Activated naive CD4-positive, alpha-beta T cell treated with anti-CD3 and anti-CD28 coated beads for 36 hours (primary cell): ENCODE measurements at places on chromosomes 4 and X.

DNA sequence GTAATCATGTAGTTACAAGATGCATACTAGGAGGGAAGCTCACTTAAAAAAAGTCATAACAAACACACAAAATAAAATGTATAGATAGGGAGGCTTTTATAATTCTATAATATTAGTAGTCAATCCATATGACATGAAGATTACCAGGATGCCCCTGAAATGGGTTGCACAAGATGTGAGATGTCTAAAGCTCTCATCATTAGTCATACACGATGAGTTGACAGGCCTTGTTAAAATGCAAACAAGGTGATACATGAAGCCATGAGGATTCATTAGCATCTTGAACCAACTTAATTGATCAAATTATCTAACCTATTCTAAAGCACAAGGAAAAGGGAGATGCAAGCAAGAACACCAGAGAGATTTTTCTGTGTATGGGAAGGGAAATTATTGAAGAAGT lies 470.2 kb downstream of the IQCM start:
- DNase-seq: no peak

GRCh38 chr4:45453258-45453853 lies 670.5 kb downstream of the GABRG1 start:
- no peak for DNase-seq

GRCh38 chr4:101787701-101788316 lies 2.7 kb upstream of the BANK1 start:
- no peak for DNase-seq

DNA sequence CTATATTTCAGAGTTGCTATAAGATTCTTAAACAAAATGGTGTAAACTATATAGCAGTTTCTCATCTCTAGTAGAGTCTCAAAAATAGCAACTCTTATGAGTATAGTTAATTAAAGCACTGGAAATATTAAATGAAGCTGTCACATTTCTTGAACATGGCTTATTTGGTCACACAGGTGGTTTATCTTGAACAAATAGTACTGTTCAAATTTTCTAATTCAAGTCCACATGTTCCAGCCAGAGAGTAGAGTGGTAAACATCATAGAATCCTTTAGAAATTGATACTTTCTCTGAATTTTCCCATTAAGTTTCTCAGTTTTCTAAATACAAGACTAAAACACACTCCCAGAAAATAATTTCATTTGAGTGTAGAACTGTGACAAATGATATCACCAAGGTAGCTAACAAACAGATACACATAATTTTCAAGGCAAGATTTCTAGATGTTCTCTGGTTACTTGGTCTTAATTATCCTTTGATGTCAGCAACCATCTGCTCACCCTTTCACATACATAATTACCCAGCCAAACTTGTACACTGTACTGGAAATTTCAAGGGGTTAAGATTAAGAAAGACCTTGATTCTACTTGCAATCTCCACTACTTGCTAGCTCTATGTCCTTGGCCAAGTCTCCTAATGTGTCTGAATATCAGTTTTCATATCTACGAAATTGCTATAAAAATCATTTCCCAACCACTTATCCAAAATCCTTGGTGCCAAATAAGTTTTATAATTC lies 24.3 kb upstream of the PAK3 start:
- no peak for DNase-seq

GRCh38 chrX:130725519-130725918 lies 177.5 kb downstream of the ENOX2 start:
- DNase-seq: no peak

GRCh38 chr4:102335616-102336015 lies 9.7 kb downstream of the SLC39A8 start:
- no peak for DNase-seq

GRCh38 chrX:48976086-48976485 lies 4.4 kb upstream of the KCND1 start:
- DNase-seq: no peak

- no peak for DNase-seq
Observed at GRCh38 chr4:6277139-6277802, 7.6 kb downstream of the WFS1 start.

DNA sequence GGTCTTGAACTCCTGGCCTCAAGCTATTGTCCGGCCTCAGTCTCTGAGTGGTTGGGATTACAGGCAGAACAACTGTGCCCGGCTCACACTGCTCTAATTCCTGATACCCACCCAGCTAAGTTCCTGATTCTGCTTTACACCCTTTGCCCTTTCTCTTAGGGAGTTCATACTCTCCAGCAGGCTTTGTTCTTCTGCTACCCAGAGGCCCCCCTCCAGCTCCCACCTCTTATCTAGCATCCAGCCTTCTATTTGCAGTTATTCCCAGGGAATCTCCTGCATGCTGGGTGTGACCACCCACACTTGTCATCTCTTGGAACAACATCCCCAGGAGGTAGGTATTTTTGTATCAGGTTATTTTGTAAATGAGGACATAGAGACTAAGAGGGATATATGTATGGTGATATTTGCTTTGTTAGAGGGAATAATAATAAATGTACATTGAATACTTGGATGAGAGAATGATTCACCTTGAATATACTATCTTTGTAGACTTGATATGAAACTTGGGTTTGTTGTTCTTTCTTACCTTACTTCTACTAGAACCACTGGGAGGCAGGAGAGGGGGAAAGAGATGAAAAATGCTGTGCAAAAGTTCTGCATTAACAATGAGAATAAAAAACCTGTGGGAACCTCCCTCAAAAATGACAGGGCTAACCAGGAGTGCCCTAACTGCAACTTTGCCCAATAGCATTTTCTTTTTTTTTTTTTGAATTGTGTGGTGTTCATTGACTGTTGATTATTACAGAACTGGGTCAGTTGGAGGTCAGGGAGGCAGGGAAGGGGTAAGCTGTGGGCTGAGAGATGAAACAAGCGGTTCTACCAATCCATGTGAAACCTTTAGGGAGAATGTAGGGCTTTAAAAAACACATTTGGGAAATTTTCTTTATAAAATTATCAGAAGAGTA lies 157.4 kb downstream of the SPRY1 start:
- DNase-seq: no peak

GRCh38 chr4:76206222-76206942 lies 7.2 kb downstream of the SCARB2 start:
- DNase-seq: no peak

DNA sequence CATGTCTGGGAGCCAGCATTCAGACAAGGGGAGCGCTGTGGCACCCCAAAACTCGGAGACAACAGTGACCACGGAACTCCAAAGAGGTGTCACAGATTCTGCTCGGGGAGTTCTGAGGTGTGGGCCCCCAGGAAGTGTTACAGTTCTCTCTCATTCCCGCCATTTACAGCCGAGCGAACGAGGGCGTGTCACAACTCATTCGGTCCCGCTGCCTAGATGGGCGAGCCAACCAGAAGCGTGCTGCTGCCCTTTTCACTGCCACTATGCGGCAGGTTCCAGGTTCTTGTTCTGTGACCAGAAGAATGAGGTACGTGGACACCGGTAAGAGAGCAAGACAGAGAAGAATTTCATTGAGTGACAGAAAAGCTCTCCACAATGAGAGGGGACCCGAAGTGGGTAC lies 1370.6 kb upstream of the AGA start:
- DNase-seq: no peak

GRCh38 chr4:88737307-88737941 lies 39.8 kb upstream of the NAP1L5 start:
- peak; percentile 70 for DNase-seq

GRCh38 chr4:109432696-109433095 lies 919 bp upstream of the SEC24B start:
- peak; percentile 29 for DNase-seq

DNA sequence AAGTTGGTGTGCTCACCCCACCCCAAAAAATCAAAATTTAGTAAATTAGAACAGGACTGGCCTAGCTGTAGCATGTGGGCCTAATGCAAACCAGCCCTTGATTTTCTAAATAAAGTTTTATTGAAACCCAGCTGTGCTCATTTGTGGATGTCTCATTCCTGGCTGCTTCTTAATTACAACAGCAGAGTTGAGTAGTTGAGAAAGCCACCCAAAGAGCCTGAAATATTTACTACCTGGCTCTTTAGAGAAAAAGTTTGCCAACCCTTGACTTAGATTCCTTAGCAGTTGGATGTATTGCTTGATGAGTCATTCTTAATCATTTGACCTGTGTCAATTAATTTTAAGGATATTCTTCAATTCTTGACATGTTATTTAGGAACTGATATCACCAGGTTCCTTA lies 168.3 kb upstream of the PUDP start:
- DNase-seq: no peak

DNA sequence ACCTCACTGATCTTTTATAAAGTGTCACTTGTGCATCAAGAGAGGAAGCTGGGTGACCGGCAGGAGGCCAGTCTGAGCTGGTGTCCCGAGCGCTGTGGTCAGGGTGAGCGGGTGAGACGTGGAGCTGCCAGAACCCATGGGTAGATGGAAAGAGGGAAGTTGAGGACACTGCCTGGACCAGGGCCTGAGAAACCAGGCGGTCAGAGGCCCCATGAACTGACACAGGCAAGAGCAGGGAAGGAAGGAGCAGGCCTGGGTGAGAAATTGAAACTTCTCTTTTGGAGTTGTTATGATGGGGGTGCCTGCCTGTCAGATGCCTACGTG lies 192.6 kb downstream of the AFAP1 start:
- no peak for DNase-seq

GRCh38 chr4:183333202-183333601 lies 11.0 kb upstream of the CLDN24 start:
- DNase-seq: no peak

- DNase-seq: no peak
Observed at GRCh38 chrX:97797076-97797475, 913.4 kb downstream of the RPA4 start.

DNA sequence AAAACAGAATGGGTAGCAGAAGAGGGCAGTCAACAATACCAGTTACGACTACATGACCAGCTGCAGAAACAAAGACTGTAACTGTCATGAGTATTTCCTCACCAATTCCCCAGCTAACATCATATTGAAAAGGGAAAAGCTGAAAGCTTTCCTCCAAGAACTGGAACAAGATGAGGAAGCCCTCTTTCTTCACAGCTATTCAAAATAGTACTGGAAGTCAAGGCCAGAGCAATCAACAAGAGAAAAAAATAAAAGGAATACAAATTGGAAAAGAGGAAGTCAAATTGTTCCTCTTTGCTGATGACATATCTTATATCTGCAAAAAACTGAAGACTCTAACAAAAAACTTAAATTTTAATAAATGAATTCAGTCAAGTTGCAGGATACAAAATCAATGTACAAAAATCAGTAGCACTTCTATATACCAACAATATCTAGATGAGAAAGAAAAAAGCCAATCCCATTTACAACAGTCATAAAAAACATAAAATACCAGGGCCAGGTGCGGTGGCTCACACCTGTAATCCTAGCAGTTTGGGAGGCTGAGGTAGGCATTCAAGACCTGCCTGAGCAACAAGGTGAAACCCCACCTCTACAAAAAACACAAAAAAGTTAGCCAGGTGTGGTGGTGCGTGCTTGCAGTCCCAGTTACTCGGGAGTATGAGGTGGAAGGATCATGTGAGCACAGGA lies 125.4 kb downstream of the ATP8A1 start:
- DNase-seq: no peak

DNA sequence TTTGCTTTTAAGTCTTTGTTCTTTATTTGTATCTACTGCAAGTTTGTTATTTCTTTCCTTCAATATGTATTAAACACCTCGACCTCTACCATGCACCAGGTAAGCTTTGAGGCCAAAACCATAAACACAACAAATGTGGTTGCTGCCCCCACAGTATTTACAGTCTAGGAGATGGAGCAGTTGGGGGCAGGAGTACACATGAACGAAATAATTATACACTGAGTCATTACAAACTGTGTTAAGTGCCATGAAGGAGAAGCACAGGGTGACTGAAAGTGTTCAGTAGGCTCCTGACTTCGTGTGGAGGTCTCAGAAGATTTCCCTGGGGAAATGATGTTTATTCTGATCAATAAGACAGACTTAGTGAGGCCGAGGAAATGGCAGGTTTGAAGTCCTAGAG lies 30.3 kb downstream of the SLC25A43 start:
- DNase-seq: no peak

DNA sequence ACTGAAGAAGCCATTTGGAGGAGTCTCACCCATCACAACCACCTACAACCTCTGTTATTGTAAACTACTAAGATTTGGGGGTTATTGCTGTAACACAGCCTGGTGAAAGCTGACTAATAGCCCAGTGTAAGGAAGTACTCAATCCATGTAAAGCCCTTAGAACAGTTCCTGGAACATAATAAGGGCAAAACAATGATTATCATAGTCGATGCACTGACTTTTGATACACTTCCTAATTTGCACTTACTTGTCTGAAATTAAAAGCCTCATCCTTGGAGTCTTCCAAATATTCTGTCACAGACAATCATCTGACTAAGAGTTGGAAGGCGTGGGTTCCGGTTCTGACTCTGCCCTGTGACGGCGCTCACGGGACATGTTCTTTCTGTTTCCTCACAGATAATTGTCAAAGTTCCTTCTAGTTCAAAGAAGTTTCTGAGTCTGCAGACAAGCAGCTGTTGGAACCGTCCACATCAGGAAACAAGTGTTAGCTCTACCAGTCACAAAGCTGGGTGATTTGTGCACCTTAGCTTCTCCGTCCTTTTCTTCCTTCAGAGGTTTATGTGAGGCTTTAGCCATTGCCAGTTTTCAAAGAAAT lies 33.4 kb upstream of the RASGEF1B start:
- DNase-seq: peak; percentile 86

DNA sequence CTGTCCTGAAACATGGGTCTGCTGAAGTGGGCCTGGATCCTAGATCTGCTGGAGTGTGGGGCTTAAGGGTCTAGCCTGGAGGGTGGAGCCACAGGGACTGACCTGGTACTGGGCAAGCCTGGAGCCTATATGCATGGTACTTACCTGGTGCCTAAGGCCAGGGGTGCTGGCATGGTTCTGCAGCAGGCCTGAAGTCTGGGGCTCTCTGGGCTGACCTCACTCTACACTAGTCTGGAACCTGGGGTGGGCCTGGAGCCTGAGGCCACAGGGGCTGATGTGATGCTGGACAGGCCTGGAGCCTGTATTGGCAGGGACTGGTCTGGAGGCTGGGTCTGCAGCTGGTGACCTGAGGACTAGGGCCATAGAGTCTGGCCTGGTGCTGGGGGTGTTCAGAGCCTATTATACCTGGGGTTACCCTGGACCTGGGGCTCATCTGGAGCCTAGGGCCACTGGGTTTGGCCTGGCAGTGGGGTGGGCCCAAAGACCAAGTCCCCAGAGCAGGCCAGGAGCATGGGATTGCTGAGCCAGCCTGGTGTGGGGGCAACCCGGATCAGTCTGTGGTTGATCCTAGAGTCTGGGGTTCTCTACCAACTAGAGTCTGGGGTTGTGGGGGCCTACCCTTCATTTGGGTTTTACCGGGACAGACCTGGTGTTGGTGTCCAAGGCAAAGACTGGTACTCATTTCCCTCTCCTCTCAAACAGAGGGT lies 179.6 kb downstream of the SLC4A4 start:
- DNase-seq: no peak

DNA sequence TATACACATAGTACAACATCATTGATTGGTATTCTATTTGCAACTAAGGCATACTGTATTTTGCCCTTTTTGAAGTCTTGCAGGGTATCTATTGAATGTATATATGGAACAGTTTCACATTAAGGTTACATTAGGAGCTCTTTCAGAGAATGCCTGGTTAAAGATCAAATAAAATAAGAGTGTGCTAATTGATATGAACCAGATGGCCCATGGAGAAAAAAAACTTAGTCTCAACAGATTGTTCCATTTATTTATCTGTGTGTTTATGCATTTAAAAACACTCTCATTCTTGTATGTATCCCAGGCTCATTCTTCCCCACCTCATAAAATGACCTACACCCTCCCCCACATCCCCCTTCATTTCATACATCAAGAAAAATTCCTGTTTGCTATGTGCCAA lies 35.2 kb upstream of the GRIA2 start:
- DNase-seq: no peak

- no peak for DNase-seq
Observed at GRCh38 chrX:125131164-125131563, 188.5 kb upstream of the TEX13C start.

- DNase-seq: no peak
Observed at GRCh38 chrX:148281920-148282319, 218.5 kb upstream of the AFF2 start.
